Mesenteric fat pad (tissue), 1 donor: ENCODE measurements at places on chromosomes 5 and 9. TPM values are rescaled to one million over a fixed set of nuclear protein-coding genes. Genes with fewer than 3 reads are reported as not detected.

DNA sequence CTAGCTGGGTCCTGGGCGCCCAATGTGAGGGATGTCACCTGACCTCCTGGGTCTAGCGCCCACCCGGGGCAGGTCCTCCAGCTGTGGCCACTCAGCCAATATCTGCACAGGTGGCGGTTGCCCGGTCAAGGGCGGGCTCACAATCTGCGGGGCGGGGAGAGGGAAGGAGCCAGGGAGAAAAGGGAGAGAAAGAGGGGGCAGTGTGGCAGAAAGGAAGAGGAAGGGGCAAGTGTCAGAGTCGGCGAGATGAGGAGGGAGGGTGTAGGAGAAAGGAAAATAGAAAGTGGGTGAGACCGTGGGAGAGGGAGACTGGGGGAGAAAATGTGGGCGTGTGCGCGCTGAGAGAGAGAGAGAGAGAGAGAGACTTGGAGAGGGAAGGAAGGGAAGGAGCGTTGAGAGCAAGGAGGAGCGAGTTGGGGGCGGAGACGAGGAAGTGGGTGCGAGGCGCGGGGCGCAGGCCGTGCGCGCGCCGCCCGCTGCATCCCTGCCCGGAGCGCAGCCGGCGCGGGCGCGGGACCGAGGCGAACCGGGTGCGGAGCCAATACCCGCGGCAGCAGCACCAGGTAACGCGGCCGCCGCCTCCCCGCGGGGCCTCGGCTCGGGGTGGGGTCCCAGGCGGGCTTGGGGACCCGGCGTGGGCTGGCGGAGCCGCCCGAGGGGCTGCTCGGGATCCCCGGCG is at the start of gene HRH2:
Gene HRH2 (plus strand): TSS at position 479 of the 679 bp plus-strand sequence. CDS start 25,163 bp downstream, outside the sequence.
- peak; percentile 89 for DNase-seq

GRCh38 chr5:66658516-66658915 is 62.3 kb downstream of the MAST4 start:
- no peak for DNase-seq

HACD4 gene
- 2.2 TPM for total RNA-seq

MYOT gene
- total RNA-seq, result 0.64 TPM

CMYA5 gene
- 2.6 TPM for total RNA-seq
